ENCODE measurements at places on chromosomes 13 and 19.

DNA sequence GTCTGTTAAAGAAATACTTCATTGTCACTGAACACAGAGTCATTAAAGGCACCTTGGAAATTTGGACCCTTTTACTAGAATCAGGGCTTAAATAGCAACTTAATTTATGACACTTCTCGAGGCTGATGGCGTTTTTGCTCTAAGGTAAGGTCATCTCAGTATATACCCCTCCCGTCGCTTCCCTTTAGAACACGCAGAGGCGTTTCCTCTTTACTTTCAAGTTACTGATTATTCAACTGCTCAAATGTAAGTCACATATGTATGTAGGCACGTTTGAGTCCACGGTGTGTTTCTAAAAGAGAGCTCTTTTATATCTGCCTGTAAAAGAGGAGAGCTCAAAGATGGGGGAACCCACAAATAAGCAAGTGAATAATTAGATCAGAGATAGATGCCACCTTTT, 181.5 kb downstream of the TSHZ3 start:
- DNase-seq = no peak

DNA sequence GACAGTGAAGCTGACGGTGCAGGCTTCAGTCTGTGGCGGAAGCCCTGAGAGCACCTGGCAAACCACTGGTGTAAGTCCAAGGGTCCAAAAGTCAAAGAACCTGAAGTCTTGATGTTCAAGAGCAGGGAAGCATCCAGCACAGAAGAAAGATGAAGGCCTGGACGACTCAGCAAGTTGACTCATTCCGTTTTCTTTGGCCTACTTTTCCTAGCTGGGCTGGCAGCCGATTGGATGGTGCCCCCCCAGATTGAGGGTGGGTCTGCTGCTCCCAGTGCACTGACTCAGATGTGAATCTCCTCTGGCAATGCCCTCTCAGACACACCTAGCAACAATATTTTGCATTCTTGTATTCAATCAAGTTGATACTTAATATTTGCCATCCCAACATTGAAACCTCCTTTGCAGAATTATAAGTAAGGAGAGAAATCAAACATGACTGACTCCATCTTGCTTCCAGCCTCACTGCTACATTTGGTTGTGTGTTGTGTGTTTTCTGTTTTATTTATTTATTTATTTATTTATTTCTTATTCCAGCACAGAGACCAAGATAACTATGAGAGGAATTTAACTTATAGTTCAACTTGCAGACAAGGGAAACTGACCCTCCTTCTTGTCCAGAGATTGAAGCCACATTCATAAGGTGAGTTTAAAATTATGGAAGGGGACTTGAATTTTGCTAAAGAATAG, 32.8 kb downstream of the IGFL2 start:
- no peak for DNase-seq

DNA sequence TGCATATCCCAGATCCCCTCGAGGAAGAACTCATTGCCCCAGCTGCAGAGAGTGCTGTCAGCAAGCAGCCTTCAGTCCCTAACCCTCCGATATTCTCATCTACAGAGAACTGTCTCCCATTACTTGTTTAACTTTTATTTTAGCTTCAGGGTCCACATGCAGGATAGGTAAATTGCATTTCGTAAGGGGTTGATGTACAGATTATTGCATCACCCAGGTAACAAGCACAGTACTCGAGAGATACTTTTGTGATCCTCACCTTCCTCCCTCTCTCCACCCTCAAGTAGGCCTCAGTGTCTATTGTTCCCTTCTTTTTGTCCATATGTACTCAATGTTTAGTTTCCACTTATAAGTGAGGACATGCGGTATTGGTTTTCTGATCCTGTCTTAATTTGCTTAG, 171.5 kb upstream of the IRS2 start:
- DNase-seq = no peak

- DNase-seq = peak; percentile 56
Observed at GRCh38 chr19:45161738-45162607, 1.2 kb upstream of the NKPD1 start.

DNA sequence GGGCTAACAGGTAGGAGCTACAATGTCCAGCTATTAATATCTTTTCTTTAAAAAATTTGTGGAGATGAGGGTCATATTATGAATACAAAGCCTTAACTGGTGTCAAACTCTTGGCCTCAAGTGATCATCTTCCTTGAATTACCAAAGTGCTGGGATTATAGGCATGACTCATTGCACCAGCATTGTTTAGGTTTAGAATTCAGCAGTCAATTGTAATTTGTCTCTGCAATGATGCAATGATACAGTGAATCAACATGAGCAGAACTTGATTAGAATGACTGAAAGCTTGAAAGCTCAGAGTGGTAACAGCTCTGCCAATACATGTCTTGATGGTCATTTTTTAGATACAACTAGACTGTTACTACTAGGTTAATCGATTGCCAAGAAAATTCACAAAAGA, 752.8 kb upstream of the MIR17HG start:
- no peak for DNase-seq

- no peak for DNase-seq
Observed at GRCh38 chr19:1942934-1943555, 2.1 kb downstream of the CSNK1G2 start.

DNA sequence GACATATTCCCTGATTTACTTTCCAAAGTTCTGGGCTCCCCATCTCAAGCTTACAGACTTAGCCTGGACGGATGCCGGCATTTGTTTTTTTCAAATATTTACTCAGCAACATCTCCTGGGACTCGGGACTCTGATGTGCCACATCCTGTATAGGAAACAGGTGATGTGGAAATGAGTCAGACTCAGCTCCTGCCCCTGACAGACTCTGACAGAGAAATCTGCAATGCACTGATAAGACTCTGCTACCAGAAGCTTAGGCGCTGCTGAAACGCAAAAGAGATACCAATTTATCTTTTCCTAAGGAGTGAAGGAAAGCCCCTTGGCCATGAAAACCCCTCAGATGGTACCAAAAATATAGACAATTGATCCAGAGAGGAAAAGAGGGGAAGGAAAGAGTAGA, 16.2 kb downstream of the LAIR2 start:
- no peak for DNase-seq

- DNase-seq = no peak
Observed at GRCh38 chr13:41064493-41064892, 3.2 kb downstream of the WBP4 start.

DNA sequence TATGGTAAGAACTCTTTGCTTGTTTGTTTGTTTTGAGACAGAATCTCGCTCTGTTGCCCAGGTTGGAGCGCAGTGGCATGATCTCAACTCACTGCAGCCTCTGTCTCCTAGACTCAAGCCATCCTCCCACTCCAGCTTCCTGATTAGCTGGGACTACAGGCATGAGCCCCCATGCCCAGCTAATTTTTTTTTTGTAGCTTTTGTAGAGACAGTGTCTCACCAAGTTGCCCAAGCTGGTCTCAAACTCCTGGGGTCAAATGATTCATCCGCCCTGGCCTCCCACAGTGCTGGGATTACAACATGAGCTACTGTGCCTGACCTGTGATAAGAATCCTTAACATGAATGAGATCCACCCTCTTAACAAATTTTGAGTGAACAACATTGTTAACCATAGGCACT, 183.9 kb upstream of the TSHZ3 start:
- DNase-seq = no peak

DNA sequence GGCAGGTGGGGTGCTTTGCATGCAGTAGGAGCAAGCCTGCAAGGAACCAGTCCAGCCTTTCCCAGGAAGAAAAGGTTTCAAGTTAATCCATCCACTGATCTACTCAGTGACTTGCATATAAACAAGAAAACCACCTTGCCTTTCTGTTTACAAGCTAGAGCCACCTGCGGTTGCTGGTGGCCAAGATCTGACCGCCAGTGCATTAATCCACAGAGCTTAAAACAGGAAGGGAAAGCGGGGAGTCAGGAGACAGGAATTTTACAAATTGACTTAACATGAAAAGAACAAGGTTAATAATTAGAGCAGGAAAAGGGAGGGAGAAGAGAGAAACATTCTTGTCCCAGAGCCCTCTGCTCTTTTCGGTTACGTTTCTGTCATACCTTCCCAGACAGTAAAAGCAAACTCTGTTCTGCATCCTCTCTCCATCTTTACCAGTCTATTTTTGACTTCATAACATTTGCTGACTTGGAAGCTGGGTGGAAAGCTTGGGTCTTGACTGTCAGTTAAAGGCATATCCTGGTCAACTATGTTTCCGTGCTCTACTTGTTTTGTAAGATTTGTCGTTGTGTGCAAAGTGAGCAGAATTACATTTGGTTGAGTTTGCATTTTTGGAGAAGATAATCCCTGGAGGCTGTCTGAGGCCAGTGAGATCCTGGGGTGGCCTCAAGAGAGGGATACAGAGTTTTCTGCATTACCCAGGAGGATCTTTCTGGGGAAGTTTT, 760.6 kb downstream of the EFNB2 start:
- no peak for DNase-seq

- no peak for DNase-seq
Observed at GRCh38 chr13:51666374-51666773, 82.1 kb downstream of the WDFY2 start.

- no peak for DNase-seq
Observed at GRCh38 chr13:104006625-104007075, 940.4 kb upstream of the SLC10A2 start.

- DNase-seq = no peak
Observed at GRCh38 chr13:54261856-54262255, 1233.2 kb downstream of the OLFM4 start.

GRCh38 chr19:7928741-7929701, 3.1 kb upstream of the CTXN1 start:
- peak; percentile 61 for DNase-seq

DNA sequence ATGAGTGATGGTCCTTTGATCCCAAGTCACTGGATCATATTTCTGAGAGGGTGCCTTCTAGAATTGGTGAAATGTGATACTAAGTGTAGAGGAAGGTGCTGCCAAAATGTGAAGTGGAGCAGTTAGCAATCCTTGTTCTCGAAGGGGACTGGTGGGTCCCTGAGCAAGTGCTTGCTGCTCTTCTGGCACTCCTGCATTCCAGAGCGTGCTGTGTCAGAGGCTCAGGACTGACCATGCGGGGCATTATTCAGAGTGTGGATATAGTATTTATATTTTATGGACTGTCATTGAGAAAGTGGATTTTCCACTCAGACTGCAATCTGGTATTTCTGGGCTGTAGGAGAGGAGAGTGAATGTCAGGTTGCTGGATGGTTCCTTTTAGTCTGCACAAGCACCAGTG, 152.6 kb upstream of the KL start:
- DNase-seq = no peak

DNA sequence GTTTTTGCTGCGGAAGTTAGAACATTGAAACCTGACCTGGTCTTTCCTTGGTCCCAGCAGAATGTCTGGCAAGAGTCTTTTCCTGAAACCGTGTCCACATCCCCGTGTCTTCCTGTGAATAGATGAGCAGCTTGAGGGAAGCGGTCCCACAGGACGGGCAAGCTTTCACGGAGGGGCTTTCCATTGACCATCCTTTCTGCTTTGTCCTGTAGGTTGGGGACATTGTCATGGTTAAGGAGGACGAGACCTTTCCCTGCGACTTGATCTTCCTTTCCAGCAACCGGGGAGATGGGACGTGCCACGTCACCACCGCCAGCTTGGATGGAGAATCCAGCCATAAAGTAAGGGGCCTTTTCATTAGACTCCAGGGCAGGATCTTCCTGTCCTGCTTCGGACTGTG, 126.0 kb downstream of the ATP11A start:
- DNase-seq = no peak

DNA sequence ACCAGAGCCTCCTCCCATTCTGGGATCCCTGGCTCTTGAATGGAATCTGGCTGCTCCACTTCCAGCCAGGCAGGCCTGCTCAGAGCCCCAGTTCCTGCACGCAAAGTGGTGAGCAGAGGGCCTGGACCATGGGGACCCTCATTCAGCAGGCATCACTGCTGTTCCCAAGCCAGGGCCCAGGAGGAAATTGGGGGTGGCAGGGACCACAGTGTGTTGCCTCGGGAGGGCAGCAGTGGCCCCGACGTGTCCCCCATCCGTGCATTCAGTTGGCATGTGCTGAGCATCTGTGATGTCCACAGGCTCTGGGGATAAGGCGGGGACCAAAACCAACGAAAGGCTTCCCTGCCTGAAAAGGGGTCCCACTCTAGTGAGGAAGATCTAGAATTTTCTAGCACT, 11.2 kb downstream of the CCDC97 start:
- DNase-seq = no peak

- no peak for DNase-seq
Observed at GRCh38 chr19:39515551-39516191, 732 bp downstream of the SELENOV start.

DNA sequence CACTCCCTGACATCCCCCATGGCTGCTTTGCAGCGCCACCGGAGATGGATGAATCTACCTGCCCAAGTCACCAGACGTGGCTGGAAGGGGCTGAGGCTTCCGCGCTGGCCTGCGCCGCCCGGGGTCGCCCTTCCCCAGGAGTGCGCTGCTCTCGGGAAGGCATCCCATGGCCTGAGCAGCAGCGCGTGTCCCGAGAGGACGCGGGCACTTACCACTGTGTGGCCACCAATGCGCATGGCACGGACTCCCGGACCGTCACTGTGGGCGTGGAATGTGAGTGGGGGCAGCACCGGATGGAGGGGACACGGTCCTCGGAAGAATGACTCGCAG, 4.6 kb downstream of the ICAM5 start:
- no peak for DNase-seq

- no peak for DNase-seq
Observed at GRCh38 chr13:39051157-39051556, 12.9 kb downstream of the NHLRC3 start.

DNA sequence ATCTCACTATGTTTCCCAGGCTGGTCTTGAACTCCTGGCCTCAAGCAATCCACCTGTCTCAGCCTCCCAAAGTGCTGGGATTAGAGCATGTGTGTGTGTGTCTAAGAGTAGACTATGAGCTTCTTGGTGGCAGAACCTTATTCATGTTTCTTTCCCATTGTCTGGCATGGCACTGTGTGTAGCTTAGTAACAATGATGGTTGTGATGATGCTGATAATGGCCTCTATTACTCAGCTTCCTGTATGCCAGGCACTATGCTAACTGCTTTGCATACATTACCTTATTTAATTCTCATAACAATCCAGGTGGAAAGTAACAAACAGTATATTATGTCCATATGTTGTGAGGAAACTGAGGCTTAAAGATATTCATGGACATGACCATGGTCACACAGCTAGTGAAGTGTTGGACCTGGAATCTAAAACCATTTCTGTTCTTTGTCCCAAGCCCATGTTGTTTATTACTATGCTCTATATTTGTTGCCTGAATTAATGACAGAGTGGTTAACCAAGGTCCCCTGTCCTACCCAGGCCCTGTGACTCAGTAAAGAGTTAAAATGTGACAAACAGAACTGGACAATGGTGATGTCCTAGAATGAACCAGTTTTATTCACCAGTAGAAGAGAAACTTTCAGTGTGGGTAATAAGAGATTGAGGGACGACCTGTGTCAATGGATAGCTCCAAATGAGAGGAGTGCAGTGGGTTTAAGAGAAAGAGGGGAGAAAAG, 109.6 kb downstream of the KLF5 start:
- DNase-seq = no peak

Measured in femur (tissue), 1 donor.